ENCODE measurements at places on chromosomes 12 and 14. TPM values are rescaled to one million over a fixed set of nuclear protein-coding genes. Genes with fewer than 3 reads are reported as not detected.

GRCh38 chr12:67697443-67697842, 48.9 kb downstream of the DYRK2 start:
- no peak for DNase-seq

DNA sequence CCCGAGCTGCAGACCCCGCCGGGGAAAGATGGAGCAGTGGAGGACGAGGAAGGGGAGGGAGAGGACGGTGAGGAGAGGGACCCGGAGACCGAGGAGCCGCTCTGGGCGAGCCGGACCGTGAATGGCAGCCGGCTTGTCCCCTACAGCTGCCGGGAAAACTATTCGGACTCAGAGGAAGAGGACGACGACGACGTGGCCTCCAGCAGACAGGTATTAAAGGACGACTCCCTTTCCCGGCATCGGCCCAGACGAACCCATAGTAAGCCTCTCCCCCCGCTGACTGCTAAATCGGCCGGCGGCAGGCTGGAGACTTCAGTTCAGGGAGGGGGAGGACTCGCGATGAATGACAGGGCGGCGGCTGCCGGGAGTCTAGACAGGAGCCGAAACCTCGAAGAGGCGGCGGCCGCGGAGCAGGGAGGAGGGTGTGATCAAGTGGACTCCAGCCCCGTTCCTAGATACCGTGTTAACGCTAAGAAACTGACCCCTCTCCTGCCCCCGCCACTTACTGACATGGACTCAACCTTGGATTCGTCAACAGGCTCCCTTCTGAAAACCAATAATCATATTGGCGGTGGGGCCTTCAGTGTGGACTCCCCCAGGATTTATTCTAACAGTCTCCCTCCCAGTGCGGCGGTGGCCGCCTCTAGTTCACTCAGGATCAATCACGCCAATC, 962 bp downstream of the LEMD3 start:
- DNase-seq: peak; percentile 49

DNA sequence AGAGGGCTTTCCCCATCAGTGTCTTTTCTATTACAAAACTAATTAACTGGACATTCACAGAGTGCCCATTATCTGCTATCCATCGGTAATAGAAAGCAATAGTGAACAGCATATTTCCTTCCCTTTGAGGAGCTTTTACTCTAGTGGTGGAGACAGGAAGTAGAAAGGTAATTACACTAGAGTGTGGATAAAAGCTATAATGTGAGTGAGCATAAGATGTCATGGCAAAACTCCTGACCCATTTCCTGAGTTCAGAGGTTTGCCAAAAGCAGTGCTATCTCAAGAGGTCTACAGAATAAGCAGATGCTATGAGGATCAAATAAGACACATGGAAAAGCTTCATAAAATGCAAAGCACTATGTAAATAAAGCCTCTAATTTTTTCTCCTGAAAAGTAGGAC, 24.0 kb downstream of the TIMELESS start:
- DNase-seq: no peak

Gene DENR
- total RNA-seq: 37.8 TPM

DNA sequence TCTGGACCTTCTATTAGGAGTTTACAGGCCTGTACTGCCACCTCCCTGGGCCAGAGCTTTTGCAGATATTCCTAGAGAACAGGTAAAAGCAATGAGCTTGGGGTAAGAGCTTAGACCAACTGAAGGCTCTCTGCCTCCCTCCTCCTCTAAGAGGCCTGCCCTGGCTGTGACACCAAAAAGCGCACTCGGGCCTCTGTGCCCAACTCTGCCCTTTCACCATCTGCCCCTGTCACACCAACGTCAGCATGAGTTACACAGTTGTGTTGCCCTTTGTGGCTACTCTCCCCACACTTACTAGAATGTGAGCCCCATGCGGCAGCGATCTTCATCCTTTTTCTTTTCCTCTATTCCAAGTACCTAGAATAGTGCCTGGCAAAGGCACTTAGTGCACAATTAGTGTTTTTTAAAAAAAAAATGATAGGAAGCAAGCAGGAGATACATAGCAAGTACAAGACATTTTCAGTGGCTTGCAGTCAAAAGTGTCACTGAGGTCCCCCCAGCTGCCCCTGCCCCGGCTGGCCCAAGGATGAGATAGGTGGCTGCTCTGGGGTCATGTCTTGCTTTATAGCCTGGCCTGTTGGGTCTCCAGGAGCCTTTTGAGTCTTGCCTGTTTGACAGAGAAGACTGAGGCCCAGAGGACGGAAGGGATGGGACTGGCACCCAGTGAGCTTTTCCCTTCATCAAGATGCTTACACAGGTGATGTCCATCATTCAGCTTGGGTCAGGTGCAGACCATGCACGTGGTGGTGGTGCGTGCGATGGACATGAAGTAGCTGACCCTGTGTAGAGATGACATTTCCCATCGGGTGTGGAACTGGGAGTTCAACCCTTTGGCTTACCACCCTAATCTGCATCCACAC, 12.5 kb downstream of the CKB start:
- DNase-seq: no peak

GRCh38 chr12:42982828-42983227, 393.3 kb upstream of the PRICKLE1 start:
- no peak for DNase-seq

Gene WDR20
- total RNA-seq: 22.3 TPM

GRCh38 chr12:11886339-11886738, 184.4 kb upstream of the BCL2L14 start:
- DNase-seq: no peak

Gene SRRM4
- 0.10 TPM for total RNA-seq

DNA sequence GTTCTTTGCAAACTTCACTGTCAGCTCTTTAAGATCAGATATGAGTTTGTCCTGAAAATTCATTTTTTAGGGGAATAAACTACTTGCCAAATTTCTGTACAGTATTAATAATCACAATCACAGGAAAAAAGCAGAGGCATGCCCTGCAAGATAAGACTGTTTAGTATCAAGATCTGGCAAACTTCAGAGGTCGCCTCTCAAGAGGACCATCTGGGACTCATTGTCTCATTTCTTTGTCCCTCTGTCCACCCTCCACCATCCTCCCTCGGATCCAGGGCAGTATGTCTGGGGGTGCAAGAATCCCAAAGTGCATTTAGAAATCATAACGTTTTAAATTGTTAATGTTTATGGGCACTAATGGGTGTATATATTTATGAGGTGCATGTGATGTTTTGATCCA, 232.4 kb upstream of the FKBP4 start:
- DNase-seq: no peak

- DNase-seq: no peak
These were observed 2.7 kb upstream of the CDKN1B start for GRCh38 chr12:12714276-12715021.

Gene TMPRSS12
- not detected for total RNA-seq

GRCh38 chr14:88289234-88289633, 33.8 kb downstream of the KCNK10 start:
- DNase-seq: no peak

Gene FAM90A1
- not detected for total RNA-seq

Gene IRAK3
- total RNA-seq: 14.6 TPM

- no peak for DNase-seq
These were observed 1.2 kb downstream of the NEK9 start for GRCh38 chr14:75125617-75126016.

Gene AMN
- total RNA-seq: 4.4 TPM

- DNase-seq: no peak
These were observed 28.6 kb downstream of the MED13L start for GRCh38 chr12:116248930-116249329.

DNA sequence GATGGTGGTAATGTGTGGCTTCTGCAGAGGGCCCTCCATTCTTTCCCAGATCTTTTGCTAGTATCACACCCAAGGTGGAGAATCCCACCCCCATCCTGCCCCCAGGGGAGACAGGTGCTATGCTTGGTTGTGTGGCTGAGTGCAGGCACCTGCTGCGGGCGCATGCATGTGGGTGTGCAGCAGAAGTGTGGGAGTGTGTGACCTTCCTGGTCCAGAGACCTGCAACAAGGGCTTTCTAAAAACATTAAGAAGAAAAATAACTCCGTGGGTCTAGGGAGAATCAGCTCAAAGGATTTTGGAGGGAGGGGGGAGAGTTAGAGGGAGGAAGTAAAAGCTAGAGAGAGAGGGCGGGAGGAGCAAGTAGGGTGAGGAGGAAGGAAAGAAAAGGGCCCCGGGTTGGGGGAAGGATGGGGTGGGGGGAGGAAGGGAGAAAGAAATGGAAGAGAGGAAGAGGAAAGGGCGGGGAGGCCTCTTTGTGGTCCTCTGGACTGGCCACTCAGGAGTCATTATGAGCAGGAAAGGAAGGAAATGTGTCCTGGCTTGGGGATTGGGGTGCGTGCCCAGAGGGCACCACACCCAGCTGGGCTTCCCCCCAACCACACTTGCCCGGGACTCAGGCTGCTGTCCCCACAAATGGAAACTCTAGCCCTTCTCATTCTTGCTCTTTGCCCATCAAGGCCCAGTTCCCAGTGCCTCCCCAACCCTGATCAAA, 3.1 kb upstream of the FIGNL2 start:
- no peak for DNase-seq

DNA sequence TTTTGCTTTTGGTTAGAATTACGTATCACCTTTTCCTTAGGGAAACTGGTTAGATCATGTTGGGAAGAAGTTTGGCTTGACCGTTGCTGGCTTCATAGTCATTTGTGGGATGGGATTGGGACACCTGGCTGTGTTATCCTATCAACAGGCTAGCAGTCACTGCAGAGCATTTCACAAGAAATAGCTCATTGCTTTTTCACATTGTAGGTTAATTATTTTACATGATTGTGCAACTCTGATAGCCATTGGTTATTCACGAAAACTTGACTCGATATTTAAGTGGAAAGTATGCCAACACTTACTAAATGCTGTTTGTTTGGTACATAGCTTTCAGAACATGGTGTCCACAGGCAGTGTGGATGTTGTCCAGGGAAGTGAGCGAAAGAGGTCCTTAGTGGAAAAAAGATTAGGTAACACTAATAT, 89.4 kb downstream of the NKX2-1 start:
- DNase-seq: no peak

- DNase-seq: no peak
These were observed 57.5 kb downstream of the AP5M1 start for GRCh38 chr14:57326253-57326652.

Gene CCDC88C
- 16.5 TPM for total RNA-seq

Gene KCNJ8
- 30.5 TPM for total RNA-seq

Gene GNG2
- total RNA-seq: 37.5 TPM

- DNase-seq: no peak
These were observed 58.9 kb upstream of the EEA1 start for GRCh38 chr12:92987846-92988621.

GRCh38 chr14:26765768-26766520, 168.1 kb upstream of the NOVA1 start:
- peak; percentile 93 for DNase-seq

DNA sequence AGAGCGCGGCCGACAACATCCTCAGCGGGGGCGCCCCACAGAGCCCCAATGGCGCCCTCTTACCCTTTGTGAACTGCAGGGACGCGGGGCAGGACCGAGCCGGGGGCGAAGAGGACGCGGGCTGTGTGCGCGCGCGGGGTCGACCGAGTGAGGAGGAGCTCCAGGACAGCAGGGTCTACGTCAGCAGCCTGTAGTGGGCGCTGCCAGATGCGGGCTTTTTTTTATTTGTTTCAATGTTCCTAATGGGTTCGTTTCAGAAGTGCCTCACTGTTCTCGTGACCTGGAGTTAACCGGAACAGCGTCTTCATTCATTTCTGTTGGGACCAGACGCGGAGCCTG, 103.8 kb upstream of the FKBP4 start:
- peak; percentile 18 for DNase-seq

DNA sequence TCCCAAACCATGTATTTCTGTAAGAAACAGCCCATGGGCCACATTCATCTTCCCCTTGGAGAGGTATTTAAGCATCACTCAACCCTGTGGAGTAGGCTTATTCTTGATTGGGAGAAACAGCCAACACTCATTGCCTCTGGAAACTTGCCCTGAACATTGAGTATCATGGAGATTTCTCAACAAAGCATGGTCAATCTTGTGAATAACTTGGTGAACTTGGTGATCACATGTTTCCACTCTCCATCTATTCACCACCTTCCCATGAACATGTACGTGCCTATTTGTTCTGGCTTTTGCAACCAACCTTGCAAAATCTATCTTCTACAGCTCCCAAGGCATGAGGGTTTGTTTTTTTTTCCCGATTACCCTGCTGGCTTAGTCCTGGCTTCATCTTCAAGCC, 163.2 kb downstream of the PAH start:
- DNase-seq: no peak

DNA sequence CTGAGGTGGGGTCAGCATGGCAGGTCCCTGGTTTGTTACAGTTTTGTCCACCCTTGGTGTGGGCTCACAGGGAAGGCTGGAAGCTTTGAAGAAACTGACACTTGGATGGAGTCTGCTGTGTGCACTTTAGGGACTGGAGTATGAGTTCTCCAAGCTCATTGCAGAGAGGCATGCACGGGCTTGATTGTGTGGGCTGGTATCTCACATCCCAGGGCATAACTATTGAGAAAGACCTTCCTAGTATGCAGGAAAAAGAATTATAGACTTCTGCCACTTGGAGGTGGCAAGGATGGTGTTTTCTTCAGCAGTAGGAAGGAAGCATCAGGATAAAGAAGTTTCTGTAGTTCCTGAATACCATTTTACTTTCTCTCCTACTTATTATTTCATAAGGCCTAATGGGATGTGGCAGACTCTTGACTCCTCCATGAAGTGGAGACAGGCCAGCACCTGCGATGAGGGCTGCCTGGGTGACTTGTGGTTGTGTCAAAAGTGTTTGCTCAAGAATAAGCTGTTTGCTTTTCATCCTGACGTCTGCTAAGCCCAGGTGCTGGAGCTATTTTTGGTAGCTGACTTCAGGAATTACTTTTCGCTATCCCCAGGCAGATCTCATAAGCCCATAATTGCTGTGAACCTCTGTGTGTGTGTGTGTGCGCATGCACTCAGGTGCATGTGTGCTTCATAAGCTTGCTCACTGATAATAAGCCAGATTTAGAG, 125.8 kb downstream of the KTN1 start:
- no peak for DNase-seq

DNA sequence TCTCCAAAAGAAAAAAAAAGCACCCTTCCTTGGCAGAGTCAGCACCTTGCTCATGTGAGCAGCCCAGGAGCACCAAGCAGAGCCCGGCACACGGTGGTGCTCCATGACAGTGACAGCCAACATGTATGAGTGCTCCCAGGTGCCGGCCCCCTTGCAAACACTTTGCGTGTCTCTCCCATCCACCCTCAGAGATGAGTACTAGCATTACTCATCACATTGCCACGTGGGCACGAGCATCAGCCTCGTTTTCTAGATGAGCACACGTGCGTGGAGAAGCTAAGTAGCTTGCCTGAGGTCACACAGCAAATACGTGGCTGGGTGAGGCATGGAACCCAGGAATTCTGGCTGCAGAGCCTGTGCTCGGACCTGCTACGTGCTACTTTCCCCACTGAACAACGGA, 177.9 kb upstream of the PRMT8 start:
- DNase-seq: no peak

- DNase-seq: peak; percentile 66
These were observed 53.1 kb upstream of the STON2 start for GRCh38 chr14:81453166-81453766.

DNA sequence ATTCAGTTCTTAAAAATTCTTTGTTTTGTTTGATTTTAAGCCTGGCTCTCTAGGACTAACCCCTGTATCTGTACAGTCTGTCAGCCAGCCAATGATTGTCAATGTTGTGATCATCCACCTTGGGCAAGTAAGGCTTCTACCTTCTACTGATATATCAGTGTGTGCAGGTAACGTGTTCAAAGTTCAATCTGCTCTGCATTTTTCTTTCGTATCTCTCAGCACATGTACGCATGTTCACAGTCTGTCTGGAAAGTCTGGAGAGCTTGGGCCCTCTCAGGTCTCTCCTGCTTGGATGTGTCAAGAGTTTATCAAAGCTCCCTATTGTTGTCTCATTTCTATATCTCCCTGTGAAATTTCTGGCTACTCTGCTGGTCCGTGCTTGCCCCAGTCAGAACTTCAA, 138.6 kb upstream of the VRK1 start:
- DNase-seq: no peak

Gene PTHLH
- 4.6 TPM for total RNA-seq

GRCh38 chr12:29204521-29204920, 55.4 kb downstream of the FAR2 start:
- no peak for DNase-seq

All from skin of body (tissue), 3 donors.